Stimulated activated CD8-positive, alpha-beta memory T cell treated with anti-CD3 and anti-CD28 coated beads, Interleukin-15, amount 100 ng/mL, for 4 hours (primary cell): ENCODE measurements at places on chromosomes 1 and 21.

GRCh38 chr1:44947774-44948311, 38.6 kb downstream of the EIF2B3 start:
- no peak for DNase-seq

GRCh38 chr1:109764561-109765482, 1.1 kb upstream of the EPS8L3 start:
- DNase-seq, result no peak

GRCh38 chr1:209513226-209513625, 70.3 kb upstream of the CAMK1G start:
- no peak for DNase-seq

DNA sequence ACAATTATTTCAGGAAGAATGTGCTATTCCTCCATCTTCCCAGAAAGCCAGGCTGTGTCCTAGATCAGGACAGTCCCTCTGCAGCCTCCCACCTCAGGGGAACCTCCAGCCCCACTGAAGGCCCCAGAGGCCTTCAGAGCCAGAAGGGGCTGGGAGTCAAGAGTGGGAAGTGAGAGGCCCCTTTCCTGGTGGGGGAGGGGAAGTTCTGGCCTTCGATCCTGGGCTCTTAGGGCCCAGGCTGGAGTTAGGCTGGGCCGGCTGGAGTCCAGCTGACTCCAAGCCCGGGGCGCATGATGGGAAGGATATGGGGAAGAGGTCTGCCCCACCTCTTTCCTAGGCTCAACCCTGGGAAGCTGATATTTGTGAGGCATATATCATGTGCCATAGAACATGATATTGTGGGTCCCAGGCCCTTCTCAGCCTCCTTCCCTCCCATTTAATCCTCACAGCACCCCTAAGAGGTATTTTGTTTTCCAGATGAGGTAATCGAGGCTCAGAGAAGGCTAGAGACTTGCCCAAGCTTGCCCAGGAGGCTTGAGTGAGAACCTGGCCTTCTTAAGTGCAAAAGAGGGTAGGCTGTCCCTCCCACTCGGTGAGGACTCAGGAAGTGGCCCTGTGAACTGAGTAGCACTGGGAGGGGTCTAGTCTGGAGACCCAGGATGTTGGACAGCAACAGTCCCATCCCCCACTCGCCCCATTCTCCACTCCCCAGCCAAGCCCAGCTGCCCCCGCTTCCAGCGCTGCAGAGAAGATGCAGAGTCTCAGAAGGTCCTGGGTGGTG, 18.6 kb upstream of the HSPG2 start:
- no peak for DNase-seq

DNA sequence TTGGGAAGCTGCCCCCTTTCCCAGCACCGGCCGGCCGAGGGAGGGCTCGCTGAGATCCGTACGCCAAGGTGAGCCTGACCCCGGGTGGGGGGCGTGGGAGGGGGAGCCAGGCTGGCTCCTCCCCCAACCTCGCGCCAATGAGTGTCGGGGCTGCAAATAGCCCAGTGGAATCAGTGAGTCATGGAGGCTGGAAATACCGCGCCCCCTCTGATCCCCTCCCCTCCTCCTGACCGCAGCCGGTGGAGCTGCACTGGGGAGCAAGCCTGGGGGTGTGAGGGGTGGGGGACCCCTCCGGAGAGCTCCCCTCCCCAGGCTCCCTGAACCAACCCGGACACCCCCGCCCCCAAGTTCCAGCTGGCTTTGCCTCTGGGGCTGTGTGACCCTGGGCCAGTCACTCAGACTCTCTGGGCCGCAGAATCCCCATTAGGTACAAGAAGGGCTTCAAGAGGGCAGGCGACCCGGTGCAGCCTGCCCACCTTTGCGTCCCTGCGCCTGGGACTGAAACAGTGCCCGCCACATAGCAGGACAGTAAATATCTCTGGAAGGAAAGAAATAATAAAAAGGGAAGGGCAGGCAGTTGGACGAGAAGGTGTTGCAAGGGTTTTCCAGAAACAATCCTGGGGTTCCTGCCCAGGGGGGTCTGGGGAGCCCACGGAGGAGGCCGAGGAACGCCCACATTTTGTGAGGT, 4.5 kb downstream of the HSPB7 start:
- DNase-seq, result peak; percentile 48

GRCh38 chr1:229325853-229326487, 16.9 kb downstream of the CCSAP start:
- DNase-seq, result no peak

DNA sequence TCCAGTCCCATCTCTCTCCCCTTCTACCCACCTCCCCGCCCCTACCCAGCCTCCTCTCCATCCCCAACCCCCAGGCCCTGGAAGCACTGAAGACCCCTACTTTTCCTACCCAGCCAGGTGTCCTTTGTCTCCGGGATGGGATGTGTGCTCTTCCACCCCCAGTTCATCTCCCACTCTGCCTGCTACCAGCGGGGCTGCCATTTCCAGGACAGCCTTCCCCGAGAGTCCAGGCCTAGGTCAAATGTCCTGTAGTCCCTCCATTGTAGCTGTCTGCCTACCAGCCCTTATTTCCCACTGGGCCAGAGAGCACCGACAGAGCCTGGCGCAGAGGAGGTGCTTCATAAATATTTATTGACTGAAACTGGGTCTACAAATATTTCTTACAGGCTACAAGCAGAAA, 72.0 kb upstream of the TLR5 start:
- DNase-seq, result no peak

GRCh38 chr1:54109129-54110090, 43.4 kb downstream of the CDCP2 start:
- DNase-seq, result no peak

- no peak for DNase-seq
Observed at GRCh38 chr1:17214876-17215544, 10.1 kb downstream of the PADI1 start.

GRCh38 chr1:226366290-226366689, 41.6 kb downstream of the PARP1 start:
- no peak for DNase-seq

- DNase-seq, result no peak
Observed at GRCh38 chr1:32813941-32814739, 3.0 kb downstream of the YARS1 start.

GRCh38 chr1:88800382-88801051, 90.8 kb downstream of the GTF2B start:
- DNase-seq, result no peak

DNA sequence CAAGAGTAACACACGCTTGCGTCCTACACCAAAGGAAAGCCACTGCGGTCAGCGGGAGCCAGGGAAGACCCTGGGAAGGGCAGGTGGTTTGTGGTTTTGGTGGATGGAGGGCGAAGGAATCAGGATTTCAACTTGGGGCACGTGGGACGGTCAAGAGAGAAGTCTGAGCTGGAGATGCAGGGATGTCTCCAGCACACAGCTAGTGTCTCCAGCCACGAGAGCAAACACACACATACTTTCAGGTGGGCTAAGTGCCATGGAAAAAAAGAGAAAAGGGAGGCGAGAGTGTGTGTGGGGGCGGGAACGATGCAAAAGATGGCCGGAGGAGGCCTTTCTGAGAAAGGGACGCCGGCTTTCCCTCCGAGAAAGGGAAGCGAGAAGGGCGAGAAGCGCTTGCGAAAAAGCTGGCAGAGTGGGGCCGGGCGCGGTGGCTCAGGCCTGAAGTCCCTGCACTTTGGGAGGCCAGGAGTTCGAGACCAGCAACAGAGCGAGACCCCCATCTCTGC, 1.4 kb upstream of the SRRM1 start:
- DNase-seq, result peak; percentile 11

GRCh38 chr1:86757272-86757984, 53.1 kb downstream of the SH3GLB1 start:
- DNase-seq, result no peak

DNA sequence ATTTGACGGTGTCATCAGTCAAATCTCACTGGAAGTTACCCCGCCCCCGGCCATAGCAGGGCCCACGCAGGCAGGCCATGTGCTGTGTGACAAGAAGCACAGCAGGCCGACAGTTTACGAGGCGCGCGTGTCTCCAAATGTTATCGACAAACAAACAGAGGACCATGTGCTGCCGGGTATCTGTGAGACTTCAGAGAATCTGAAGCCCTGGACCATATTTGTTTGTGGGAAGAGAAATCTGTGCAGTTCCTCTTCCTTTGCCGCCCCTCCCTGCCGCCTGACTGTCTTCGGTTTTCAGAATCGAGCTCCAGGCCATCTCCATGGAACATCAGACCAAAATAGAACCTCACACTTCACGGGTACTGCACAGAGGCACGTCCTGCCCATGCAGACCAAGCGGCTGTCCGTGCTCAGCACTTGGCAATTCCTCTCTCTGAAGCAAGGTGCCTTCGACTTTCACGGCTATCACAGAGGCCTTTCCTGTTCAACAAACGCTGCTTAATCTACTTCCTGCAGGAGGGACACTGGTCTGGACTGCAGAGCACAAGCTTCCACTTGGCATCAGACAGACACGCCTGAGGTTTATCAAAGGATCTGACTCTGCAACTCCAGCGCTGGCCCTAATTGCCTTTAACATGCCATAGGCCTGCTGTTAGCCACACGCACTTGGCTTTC, 135.7 kb upstream of the KRTAP19-8 start:
- no peak for DNase-seq

GRCh38 chr1:221283532-221283931, 404.3 kb downstream of the HLX start:
- no peak for DNase-seq

DNA sequence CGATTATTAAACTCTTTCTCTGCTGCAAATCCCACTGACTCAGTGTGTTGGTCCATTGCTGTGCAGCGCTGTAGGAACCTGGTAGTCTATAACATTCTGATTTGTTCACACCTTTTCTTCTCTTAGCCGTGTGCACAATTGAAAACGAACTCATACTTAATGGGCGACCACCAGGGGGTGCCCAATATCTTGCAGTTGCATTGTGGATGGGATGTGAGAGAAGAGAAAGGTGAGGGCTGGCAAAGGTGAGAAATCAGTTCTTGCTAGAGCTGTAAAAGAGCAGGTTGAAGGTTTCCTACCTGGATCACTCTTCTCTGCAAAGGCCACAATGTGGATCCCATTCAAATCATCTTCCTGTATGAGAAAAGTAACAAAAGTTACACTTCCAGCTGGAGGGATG, 51.0 kb downstream of the CASQ2 start:
- no peak for DNase-seq

DNA sequence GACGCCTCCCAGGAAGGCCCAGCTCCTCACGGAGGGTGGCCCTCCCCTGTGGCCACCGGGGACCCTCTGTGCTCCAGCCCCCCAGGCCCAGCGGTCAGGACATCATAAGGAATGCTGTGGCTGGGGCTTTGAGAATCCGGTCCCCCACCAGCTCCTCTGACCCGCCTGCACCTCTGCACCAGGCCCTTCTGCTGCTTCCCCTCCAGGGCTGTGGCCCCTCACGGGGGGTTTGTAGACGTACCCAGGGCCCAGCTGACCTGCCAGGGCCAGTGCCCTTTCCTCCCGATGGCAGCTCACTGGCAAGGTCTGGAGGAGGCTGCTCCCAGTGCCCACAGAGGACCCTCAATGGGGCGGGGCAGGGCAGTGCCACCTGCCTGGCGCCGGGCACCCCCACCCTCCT, 103.9 kb upstream of the TTC34 start:
- no peak for DNase-seq

- DNase-seq, result no peak
Observed at GRCh38 chr21:14553422-14553821, 7.3 kb upstream of the SAMSN1 start.
